ENCODE measurements at places on chromosomes 5 and 9.
A peak's percentile ranks its signal among the peaks of the same experiment; 100 is the strongest.

DNA sequence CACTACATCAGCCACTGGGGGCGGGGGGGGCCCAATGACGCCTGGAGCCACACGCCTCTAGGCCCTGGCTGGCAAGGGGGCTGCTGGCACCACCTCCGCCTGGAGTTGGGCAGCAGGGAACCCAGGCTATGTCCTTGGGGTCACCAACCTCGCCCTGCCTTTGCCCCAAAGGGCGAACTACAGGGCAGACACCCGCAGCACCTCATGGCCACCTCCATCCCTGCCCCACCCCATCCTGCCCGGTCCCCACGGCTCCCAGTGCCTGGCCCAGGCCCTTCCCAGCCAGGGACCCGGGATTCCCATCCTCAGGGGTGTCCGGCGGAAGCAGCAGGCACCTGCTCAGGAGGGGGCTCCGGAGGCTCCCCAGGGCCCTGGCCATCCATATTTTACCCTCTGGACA lies 37.0 kb downstream of the NACC2 start:
- H3K27me3 ChIP-seq, result no peaks in the 10 kb centered on the region
- no peak overlapping the region for H3K4me3 ChIP-seq
- H3K27ac ChIP-seq, result no peak overlapping the region
- peaks cover 2% of the 10 kb centered on the region for H3K36me3 ChIP-seq
- no peak for DNase-seq
- H3K4me1 ChIP-seq, result peaks cover 24% of the 10 kb centered on the region

- no peak for DNase-seq
- H3K4me1 ChIP-seq, result peaks cover 13% of the 10 kb centered on the region
- H3K4me3 ChIP-seq, result no peak overlapping the region
Measured at GRCh38 chr5:141910271-141910673, 13.4 kb upstream of the DELE1 start.

DNA sequence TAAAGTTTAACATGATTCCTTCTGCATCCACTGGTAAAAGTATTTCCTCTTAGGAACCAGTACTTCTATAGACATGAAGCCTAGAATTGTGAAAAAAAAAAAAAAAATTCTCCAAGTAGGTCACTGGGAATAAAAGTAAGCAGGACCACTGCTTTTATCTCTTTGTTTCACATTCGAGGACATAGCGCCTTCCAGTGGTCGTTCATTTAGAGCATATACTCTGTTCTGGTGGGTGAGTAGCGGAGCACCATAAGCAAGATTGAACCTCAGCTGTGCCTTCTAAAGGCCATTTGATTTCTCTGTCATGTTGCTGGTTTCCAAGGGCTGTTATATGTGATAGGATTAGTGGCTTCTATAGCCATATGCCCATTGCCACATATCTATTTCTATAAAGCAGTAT lies 393.1 kb downstream of the TMEM232 start:
- DNase-seq, result peak; percentile 24
- H3K36me3 ChIP-seq, result no peaks in the 10 kb centered on the region
- no peaks in the 10 kb centered on the region for H3K4me1 ChIP-seq
- H3K4me3 ChIP-seq, result no peak overlapping the region
- H3K27me3 ChIP-seq, result no peaks in the 10 kb centered on the region
- H3K27ac ChIP-seq, result no peak overlapping the region

DNA sequence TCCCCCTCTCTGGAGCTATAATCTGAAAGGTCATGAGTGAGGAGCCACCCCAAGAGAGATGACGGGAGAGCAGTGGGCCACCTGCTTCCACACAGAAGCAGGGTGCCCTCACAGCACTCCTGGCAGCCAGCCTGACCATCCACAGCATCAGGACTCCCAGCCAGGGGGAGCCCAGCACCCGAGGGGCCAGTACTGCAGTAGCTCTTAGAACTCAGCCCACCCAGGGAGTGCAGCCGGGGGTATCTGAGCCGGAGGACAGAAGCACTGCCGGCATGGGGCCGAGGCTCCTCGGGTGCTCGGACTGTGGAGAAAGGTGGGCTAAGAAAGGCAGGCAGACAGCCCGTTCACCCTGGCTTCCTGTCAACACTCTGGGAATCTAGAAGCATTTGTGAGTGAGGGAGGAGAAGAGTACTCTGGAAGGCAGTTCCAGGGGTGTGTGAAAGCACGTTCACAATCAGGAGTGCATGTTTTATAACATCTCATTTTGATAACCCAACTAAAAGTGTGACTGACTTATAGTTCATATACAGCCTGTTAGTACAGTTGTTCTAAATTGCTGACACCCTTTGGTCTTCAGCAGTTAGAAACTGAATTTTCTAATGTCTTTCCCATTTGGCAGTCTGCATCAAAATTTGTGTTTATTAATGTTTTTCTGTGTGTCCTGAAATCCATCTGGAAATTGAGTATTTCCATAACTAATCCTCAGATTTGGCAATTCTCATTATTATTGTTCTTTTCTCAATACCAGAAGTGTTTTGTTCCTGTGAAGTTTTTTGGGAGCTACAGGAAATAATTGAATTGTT lies 25.9 kb upstream of the ASPN start:
- H3K36me3 ChIP-seq, result no peaks in the 10 kb centered on the region
- H3K27ac ChIP-seq, result no peak overlapping the region
- H3K27me3 ChIP-seq, result no peaks in the 10 kb centered on the region
- no peak overlapping the region for H3K4me3 ChIP-seq

DNA sequence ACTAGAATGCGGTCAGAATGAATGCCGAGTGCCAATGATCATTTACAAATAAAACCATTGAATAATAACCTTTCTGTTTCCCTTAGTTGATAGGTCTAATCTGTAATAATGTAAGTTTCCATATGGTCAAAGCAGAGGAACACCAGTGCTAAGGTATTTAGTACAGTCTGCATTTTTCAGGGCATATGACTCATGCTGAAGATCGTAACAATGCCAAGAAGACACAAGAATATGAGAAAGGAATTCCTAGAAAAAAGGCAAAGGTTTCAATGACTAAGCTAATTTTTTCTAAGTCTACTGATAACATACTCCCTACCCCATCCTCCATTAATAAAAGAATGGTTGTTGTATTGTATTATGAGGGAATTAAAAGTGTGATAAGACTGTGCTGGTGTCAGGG lies 2.8 kb downstream of the OR1L8 start:
- DNase-seq, result no peak
- H3K27ac ChIP-seq, result no peak overlapping the region
- H3K4me3 ChIP-seq, result no peak overlapping the region
- H3K36me3 ChIP-seq, result no peaks in the 10 kb centered on the region
- no peaks in the 10 kb centered on the region for H3K4me1 ChIP-seq

GRCh38 chr9:134455537-134455933 lies 129.3 kb downstream of the RXRA start:
- H3K27ac ChIP-seq, result no peak overlapping the region
- DNase-seq, result no peak
- no peaks in the 10 kb centered on the region for H3K4me1 ChIP-seq
- no peak overlapping the region for H3K4me3 ChIP-seq
- peaks cover 43% of the 10 kb centered on the region for H3K27me3 ChIP-seq

DNA sequence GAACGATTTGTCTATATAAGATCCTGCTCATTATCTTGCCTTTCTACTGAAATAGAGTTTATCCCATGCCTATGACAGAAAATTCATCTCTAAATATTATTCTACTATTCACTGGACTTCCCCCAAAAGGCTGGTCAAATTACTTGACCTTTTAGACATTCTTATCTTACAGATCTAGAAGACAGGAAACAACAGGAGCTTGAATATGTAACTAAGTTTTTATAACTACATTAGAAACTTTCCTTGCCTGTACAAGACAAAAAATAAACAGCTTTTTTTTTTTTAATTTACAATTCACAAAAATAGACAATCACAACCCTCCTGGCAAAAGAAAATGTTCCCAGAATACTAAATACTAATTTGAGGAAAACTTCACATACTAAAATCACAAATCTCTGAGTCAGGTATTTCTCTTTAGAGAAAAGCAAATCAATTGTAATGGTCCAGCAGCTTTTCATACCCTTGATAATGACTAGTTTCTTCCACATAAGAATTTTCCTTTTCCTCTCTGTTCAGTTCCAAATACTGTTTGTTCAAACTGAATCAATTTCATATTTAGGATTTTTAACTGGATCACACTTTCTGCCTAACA lies 68.6 kb downstream of the MLLT3 start:
- H3K27ac ChIP-seq, result no peak overlapping the region
- H3K4me1 ChIP-seq, result peaks cover 32% of the 10 kb centered on the region
- DNase-seq, result no peak
- no peak overlapping the region for H3K4me3 ChIP-seq

DNA sequence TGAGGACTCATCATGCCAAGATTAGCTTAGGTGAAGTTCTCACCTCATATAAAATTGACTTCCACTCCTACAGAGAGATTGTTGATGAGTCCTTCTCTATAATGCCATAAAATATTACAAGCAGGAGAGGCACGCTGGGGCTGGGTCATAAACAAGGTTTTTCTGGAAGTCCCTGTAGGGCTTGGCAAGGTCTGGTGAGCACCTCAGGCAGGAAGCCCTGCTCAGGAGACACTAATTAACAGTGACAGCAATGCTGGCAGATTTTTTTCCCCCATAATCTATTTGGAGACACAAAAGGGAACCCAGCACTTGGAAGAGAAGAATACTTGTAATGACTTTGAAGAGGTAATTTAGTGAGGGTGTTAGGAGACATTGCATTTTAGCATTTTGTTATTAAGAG lies 118.7 kb downstream of the DIRAS2 start:
- no peak overlapping the region for H3K27ac ChIP-seq
- no peaks in the 10 kb centered on the region for H3K4me1 ChIP-seq
- no peaks in the 10 kb centered on the region for H3K36me3 ChIP-seq
- peaks cover 4% of the 10 kb centered on the region for H3K27me3 ChIP-seq
- no peak overlapping the region for H3K4me3 ChIP-seq

GRCh38 chr5:109619021-109619460 lies 70.7 kb upstream of the MAN2A1 start:
- H3K4me1 ChIP-seq, result no peaks in the 10 kb centered on the region
- no peak for DNase-seq
- H3K36me3 ChIP-seq, result no peaks in the 10 kb centered on the region
- no peak overlapping the region for H3K4me3 ChIP-seq
- H3K27ac ChIP-seq, result no peak overlapping the region

DNA sequence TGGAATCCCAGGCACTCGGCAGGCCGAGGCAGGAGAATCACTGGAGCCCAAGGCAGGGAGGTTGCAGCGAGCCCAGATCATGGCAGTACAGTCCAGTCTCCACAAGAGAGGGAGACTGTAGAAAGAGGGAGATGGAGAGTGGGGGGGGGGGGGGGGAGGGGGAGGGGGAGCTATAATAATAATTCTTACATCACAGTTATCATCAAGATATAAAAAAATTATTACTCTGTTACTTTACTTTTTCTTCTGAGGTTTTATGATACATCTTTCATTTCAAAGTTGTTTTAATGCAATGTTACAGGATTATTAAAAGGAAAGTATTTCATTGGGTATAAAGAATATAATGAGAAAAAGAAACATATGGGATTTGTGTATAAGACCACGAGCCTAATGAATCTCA lies 17.8 kb upstream of the RAB3C start:
- H3K36me3 ChIP-seq, result no peaks in the 10 kb centered on the region
- H3K4me3 ChIP-seq, result no peak overlapping the region
- DNase-seq, result no peak
- no peaks in the 10 kb centered on the region for H3K27me3 ChIP-seq

GRCh38 chr9:92661743-92662142 lies 8.2 kb downstream of the IPPK start:
- H3K4me3 ChIP-seq, result no peak overlapping the region
- no peak for DNase-seq
- peaks cover 4% of the 10 kb centered on the region for H3K36me3 ChIP-seq
- H3K27me3 ChIP-seq, result no peaks in the 10 kb centered on the region
- H3K4me1 ChIP-seq, result peaks cover 18% of the 10 kb centered on the region

DNA sequence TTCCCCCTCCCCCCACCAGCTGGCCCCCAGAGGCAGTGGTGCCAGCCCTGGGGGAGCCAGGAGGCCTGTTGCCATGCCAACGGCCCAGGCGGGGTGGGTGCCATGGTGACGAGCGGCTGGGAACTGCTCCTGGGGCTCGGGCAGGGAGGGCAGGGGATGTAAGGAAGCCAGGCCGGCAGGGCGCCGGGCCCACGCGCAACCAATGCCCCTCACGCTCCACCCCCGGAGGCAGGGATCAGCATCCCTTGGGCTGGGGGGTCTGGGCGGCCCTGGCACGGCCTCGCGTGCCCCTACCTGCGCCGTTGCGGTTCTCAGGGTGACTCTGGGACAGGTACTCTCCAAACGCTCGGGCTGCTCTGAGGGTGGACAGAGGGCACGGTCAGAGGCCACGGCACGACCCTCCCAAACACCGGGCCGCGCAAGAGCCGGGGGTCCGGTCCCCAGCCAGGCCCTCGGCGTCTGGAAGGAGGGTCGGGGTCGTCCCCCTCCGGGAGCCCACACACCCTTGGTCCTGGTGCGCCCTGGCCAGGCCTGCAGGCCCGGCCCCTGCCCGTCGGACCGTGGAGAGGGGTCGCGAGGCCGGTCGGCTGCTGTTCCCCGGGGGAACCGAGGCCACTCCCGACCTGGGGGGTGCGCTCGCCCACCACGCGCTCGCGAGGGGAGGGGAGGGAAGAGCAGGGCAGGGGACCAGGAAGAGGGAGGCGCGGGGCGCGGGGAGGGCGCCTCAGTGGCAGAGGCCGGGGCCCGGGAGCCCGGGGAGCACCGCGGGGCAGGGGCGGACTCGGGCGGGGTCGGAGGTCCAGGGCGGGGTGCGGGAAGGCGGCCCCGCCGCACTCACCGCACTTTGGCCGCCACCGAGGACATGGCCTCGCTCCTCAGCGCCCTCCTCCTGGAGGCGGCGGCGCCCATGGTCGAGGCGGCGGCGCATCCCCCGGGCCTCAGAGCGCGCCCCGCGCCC lies 661 bp downstream of the NSMF start:
- peak overlapping the region; percentile 99 for H3K27ac ChIP-seq
- peaks cover 4% of the 10 kb centered on the region for H3K36me3 ChIP-seq
- peaks cover 79% of the 10 kb centered on the region for H3K4me1 ChIP-seq
- peak overlapping the region; percentile 95 for H3K4me3 ChIP-seq
- H3K27me3 ChIP-seq, result no peaks in the 10 kb centered on the region
- DNase-seq, result no peak

DNA sequence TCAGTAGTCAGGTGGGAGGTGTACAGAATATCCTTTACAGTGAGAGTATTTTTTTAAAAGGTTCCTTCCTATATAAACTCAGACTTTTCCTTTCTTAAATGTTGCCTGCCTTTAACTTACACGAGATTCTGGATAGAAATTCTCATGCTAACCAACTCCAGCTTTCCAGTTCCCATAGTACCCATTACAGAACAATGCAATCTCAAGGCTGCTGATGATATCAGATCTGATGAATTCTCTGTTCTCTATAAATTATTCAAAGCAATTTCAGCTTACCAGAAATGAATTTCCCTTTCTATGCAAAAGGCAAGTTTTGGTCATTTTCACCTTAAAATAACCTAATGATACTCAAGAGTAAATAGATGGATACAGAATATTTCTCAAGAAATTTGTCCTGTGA lies 90.3 kb downstream of the NUDT12 start:
- no peaks in the 10 kb centered on the region for H3K27me3 ChIP-seq
- H3K4me1 ChIP-seq, result no peaks in the 10 kb centered on the region
- H3K27ac ChIP-seq, result no peak overlapping the region
- H3K36me3 ChIP-seq, result no peaks in the 10 kb centered on the region
- no peak overlapping the region for H3K4me3 ChIP-seq
